ENCODE measurements at places on chromosomes 3 and 15.
A peak's percentile ranks its signal among the peaks of the same experiment; 100 is the strongest.

GRCh38 chr15:72751751-72752455 is 31.7 kb downstream of the ADPGK start:
- DNase-seq: no peak

DNA sequence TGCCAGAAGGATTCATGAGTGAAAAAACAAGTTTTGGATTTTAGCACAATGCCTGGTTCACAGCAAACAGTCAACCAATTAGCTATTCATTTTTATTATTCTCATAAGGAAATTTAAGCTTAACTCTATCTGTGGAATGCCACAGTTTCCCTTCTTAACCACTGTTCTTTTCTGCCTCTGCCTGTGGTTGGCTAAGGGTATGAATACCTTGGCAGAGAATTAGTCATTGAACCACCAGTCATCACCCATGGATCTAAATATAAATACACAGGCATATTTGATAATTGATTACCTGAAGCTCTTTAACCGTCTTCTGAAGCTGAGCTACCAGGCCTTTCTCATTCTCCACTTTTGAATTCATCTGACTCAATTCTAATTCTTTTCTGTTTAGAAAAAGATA is 79.9 kb downstream of the MYH15 start:
- DNase-seq: no peak

GRCh38 chr3:22156868-22157267 is 405.9 kb upstream of the ZNF385D start:
- no peak for DNase-seq

- DNase-seq: peak; percentile 73
Observed at GRCh38 chr3:179652447-179653095, at the start of gene USP13. USP13 (plus strand) TSS chr3:179653040; CDS start chr3:179653226, 186 bp downstream.

DNA sequence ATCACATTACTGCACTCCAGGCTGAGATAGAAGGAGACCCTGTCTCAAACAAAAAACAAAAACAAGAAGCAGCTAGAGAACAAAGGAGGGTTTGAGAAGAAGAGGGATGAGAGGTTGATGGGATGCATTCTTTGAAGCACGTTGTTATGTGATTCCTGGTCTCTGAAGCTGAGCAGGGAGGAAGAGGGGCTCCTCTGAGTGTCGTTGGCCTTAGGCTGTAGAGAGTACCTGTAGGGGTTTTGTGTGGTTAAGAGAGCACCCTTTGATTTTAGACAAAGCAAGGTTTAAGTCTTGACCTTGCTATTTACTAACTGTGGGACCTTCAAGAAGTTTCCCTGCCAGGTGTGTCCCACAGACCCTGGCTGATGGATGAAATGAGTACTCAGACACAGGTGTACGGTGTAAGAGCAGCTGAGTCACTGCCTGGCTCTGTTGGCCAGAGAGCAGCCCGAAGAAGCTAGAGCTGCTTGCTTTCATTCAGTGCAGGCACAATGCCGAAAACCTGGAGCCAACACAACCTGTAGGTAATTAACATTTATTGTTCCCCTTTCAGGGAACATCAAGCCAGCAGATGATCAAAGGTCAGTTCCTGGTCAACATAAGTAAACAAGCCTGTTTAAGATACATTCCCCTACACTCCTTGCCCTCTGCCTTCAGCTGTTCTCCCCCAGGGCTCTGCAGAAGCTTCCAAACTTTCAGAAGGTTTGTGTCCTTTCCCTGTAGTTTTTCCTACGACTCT is 67.2 kb downstream of the LRRK1 start:
- DNase-seq: no peak

DNA sequence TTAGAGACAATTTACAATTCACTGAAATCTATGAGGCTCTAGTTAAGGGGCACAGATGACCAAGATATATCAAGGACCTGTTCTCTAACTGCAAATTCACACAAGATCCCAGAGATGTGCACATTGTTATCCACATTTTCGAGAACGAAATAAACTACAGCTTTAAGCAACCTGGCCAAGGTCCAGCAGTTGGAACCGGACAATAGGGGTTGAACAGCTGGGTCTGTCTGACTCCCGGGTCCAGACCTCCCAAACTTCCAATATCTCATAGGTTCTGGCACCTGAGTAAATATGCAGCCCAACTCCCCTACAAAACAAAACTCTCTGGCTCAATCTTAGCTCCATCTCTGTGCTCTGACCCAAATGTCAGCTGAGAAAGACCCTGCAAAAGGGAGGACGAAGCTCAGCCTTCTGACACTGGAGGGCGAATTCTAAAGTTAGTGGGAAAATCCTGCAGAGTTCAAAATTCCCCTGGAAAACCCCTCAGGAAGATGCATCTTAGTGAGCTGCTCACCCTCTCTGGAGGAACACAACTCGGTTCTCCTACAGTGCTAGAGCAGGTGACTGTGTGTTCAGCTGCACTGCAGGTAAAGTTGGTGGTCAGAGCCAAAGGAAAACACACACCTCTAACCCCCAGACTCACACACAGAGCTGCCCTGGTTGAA is 14.2 kb upstream of the SPATA12 start:
- DNase-seq: no peak

DNA sequence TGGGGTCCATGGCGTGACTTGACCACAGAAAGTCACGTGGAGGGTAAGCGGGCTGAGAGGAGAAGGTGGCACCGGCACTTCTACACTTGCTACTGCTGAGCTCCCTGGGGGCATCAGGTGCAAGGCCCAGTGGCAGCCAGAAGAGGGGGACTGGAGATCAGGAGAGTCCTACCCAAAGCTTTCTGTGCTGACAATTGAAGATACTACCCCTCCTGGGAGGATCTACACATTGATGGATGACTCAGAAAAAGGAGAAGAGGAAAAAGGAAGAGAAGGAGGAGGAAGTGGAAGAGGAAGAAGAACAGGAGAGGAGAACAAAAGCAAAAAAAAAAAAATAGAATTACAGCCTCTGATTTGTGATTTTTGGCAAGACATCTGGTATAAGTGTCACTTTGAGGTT is 41.2 kb downstream of the MYO5C start:
- DNase-seq: no peak

DNA sequence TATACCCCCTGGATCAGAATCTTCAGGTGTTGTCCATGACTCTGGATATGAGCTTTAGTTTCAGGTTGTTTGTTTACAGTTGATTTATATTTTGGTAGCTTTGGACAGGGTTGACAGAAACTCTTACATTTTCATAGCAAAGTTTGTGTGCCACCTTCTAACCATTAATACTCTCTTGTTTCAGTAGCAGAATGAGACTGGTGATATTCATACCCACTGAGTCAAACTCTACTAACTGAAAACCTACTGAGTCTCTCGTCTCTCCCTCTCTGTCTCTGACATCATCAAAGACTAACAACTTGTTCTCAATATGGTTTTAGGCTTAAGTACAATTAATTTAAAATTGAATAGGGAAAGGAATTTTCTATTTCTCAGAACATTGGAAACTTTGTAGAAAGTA is 282.3 kb downstream of the CNTN6 start:
- DNase-seq: no peak

DNA sequence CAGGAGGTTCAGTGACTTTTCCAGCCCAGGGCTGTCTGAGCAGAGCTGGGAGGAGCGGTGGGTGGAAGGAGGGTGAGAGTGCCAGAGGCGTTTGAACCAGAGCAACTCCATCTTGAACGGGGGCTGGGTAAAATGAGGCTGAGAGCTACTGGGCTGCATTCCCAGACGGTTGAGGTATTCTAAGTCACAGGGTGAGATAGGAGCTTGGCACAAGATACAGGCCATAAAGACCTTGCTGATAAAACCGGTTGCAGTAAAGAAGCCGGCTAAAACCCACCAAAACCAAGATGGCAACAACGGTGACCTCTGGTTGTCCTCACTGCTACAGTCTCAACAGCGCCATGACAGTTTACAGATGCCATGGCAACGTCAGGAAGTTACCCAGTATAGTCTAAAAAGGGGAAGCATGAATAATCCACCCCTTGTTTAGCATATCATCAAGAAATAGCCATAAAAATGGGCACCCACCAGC is 60.2 kb downstream of the ABTB1 start:
- DNase-seq: no peak

DNA sequence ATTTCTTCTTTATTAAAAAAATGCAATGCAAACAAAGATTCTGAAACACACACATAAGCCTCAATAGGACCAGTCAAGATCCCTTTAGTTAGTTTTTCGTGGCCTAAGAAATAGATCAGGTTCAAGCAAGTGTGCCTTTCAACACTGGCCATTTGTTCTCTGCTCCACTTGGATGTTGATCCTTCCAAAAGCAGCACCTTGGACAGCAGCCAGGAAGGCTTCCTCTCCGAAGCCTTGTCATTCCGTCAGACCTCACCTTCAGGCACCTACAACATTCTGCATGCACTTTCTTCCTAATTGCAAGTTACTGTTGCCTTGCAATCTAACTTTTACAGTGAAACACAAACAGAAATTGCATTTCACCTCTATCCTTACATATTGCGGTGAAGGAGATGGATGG is 155.9 kb upstream of the FEZF2 start:
- peak; percentile 10 for DNase-seq

GRCh38 chr3:15229262-15229661 is 23.2 kb downstream of the CAPN7 start:
- DNase-seq: no peak

- DNase-seq: no peak
Observed at GRCh38 chr15:80028937-80029336, 30.5 kb upstream of the ZFAND6 start.

GRCh38 chr3:31421314-31422048 is 111.2 kb upstream of the STT3B start:
- no peak for DNase-seq

- DNase-seq: peak; percentile 0
Observed at GRCh38 chr15:43808960-43809678, 8.7 kb downstream of the HYPK start.

DNA sequence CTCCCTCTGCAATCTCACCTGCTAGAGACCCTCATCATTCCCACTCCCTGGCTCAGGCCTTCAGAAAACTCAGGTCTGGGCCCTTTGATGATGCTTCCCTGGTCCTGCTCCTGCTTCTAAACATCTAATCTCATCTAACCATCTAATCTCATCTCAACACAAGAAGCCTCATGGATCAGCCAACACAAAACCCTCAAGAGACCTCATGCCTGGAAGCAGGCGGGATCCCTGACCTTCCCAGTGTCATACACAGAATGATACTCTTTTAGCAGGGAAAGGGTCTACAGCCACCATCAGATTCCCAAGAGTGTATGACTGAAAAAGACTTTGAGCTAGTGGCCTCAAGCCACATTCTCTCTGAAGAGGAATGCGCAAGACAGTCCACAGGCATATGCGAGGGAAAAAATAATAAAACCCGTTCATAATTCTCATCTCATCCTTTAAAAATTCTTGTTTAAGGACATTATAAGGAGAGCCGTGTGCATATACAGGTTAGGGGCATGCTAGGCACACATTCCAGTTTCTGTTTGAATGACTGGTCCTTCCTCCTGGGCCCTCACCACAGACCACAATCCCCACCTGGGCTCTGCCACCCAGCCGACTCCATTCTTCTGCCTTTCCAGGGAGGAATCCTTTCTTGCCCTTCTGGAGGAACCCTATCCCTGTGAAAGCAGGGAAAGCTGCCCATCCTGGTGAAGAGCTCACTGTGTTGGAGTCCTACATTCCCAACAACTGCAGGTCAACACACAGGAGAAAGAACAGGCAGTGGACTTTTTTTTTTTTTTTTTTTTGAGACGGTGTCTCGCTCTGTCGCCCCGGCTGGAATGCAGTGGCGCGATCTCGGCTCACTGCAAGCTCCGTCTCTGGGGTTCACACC is 2.2 kb downstream of the ZXDC start:
- no peak for DNase-seq

DNA sequence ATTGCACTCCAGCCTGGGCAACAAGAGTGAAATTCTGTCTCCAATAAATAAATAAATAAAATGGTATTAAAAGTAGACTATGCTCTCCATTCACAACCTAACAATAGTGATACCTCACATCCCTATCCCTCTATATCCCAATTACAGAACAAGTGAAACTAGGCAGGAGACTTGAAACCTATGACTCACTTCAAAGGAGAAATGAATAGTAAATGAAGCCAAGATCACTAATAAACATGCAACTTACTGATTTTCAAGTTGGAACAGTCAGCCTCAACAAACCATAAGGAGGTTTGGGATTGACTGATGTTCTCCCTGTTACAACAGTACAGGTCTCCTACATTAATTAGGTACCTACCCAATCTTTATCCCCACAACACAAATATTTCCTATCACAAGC is 103.4 kb downstream of the GSK3B start:
- DNase-seq: no peak

GRCh38 chr3:146732325-146732724 is 127.2 kb upstream of the PLSCR5 start:
- no peak for DNase-seq

GRCh38 chr3:62229908-62230307 is 143.4 kb downstream of the FEZF2 start:
- DNase-seq: no peak

GRCh38 chr3:11282250-11283138 is 10.3 kb downstream of the ATG7 start:
- peak; percentile 69 for DNase-seq

GRCh38 chr15:64141798-64142512 is 9.6 kb upstream of the SNX22 start:
- no peak for DNase-seq

DNA sequence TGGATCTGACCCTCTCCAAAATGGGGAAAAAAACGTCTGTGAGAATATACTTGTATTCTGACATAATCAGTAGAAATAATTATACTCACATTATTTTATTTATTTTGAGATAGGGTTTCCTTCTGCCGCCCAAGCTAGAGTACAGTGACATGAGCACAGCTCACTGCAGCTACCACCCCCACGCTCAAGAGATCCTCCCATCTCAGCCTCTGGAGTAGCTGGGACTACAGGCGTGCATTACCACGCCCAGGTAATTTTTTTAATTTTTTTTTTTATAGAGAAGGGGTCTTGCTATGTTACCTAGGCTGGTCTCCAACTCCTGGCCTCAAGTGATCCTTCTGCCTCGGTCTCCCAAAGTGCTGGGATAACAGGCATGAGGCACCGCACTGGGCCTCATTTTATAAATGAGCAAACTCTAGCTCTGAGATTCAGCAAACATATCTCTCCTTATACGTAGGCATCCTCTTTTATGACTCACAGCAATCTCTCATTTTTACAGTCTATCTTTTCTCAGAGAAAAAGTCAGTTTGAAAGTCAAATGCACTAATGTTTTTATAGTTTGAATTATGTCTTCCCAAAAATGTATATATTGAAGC is 989 bp upstream of the VGLL3 start:
- DNase-seq: no peak

GRCh38 chr15:79171320-79172031 is 80.9 kb upstream of the RASGRF1 start:
- no peak for DNase-seq

GRCh38 chr3:117407317-117407716 is 697.7 kb downstream of the TUSC7 start:
- no peak for DNase-seq

DNA sequence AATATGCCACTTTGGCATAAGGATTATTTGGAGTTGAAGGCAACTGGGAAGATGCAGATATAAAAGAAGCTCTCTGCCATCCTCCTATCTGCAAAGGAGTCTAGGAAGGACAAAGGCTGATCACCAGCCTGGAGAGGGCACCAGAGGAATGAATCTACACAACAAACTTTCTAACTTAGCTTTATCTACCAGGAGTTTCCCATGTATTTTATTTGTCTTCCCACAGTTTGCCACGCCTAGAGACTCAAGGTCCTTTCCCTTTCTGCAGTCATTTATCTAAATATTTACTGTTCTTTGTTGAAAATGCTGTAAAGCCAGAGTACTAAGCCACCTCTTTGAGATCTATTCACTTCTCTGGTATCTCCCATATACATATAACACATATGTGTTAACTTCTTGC is 32.2 kb downstream of the GPR176 start:
- no peak for DNase-seq
